Kidney (tissue), 22 donors: ENCODE measurements at places on chromosomes 4 and X. TPM values are rescaled to one million over a fixed set of nuclear protein-coding genes. Genes with fewer than 3 reads are reported as not detected.

HTN3 gene
- not detected for polyA plus RNA-seq

SETD7 gene
- polyA plus RNA-seq = 6.5 TPM

WAS gene
- 2.2 TPM for polyA plus RNA-seq

DOK7 gene
- 1.2 TPM for polyA plus RNA-seq

FRAS1 gene
- 6.5 TPM for polyA plus RNA-seq

COQ2 gene
- 11.6 TPM for polyA plus RNA-seq

ANOS1 gene
- polyA plus RNA-seq = 0.69 TPM

CFAP47 gene
- not detected for polyA plus RNA-seq

TMEM150C gene
- polyA plus RNA-seq = 22.9 TPM

TBC1D9 gene
- 14.4 TPM for polyA plus RNA-seq

FAM114A1 gene
- polyA plus RNA-seq = 10.8 TPM

GRCh38 chr4:24897639-24898038 is 15.2 kb downstream of the CCDC149 start:
- H3K4me1 ChIP-seq = no peaks in the 10 kb centered on the region
- H3K36me3 ChIP-seq = no peaks in the 10 kb centered on the region
- H3K27ac ChIP-seq = no peak overlapping the region
- no peaks in the 10 kb centered on the region for H3K27me3 ChIP-seq
- H3K4me3 ChIP-seq = no peak overlapping the region
- DNase-seq = no peak

DNA sequence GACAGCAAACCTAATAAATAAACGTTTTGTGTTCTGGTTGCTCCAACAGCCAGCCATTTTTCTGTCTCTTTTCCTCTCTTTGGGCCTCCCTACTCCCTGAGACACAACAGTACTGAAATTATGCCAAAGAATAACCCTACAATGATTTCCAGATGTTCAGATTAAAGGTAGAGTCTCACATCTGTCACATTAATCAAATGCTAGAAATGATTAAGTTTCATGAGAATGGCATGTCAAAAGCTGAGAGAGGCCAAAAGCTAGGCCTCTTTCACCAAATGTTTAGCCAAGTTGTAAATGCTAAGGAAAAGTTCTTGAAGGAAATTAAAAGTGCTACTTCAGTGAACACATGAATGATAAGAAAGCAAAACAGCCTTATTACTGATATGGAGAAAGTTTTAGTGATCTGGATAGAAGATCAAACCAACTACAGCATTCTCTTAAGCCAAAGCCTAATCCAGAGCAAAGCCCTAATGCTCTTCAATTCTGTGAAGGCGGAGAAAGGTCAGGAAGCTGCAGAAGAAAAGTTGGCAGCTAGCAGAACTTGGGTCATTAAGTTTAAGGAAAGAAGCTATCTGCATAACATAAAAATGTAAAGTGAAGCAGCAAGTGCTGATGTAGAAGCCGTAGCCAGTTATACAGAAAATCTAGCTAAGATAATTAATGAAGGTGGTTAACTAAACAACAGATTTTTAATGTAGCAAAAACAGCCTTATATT is 182.1 kb upstream of the NUDT6 start:
- H3K27ac ChIP-seq = no peak overlapping the region
- H3K27me3 ChIP-seq = no peaks in the 10 kb centered on the region
- no peaks in the 10 kb centered on the region for H3K36me3 ChIP-seq
- no peak overlapping the region for H3K4me3 ChIP-seq
- no peaks in the 10 kb centered on the region for H3K4me1 ChIP-seq

DNA sequence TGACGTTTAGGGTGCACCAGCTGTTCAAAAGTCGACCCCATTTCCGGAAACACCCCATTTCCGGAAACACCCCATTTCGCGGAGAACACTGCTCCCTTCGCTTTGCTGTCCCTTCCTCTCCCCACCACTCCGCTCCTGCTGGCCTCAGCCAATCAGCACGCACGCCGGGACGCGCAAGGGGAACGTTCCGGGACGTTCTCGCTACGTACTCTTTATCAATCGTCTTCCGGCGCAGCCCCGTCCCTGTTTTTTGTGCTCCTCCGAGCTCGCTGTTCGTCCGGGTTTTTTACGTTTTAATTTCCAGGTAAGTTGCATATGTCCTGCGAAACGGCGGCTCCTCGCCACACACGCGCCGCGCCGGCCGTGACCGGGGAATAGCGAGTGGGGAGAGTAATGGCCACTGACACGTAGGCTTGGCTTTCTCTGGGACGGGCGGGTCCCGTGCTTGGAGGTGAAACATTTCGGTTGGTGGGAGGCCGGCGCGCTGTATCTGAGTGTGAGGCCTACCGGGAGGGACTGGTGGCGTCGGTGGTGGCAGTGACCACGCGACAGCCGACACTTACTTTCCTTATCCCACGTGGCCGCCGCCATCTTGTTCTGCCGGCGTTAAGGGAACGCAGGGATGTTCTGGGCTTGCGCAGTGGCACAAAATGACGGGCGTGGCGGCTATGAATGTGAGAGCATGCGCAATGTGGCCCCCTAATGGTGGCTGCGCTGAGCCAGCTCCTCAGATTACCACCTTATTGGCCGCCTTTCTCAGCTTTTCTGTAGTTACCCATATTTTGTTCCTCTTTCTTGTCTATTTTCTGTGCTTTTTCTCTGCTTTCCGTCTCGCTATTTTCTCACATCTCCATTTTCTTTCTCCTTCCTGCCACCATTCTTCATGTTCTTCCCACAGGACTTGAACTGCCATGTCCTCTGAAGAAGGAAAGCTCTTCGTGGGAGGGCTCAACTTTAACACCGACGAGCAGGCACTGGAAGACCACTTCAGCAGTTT is at the start of gene RBM3:
TSS of gene RBM3 (plus strand) at position 215 of the 997 bp plus-strand sequence. CDS start at position 912, 697 bp downstream.
- peak; percentile 91 for DNase-seq
- peaks cover 15% of the 10 kb centered on the region for H3K36me3 ChIP-seq
- peak within 1 kb of the TSS; percentile 99 for H3K27ac ChIP-seq

- DNase-seq = no peak
- H3K4me3 ChIP-seq = no peak overlapping the region
- H3K4me1 ChIP-seq = no peaks in the 10 kb centered on the region
- H3K27me3 ChIP-seq = no peaks in the 10 kb centered on the region
- no peaks in the 10 kb centered on the region for H3K36me3 ChIP-seq
These were observed 339.0 kb upstream of the PABPC4L start for GRCh38 chr4:134540588-134540987.

DNA sequence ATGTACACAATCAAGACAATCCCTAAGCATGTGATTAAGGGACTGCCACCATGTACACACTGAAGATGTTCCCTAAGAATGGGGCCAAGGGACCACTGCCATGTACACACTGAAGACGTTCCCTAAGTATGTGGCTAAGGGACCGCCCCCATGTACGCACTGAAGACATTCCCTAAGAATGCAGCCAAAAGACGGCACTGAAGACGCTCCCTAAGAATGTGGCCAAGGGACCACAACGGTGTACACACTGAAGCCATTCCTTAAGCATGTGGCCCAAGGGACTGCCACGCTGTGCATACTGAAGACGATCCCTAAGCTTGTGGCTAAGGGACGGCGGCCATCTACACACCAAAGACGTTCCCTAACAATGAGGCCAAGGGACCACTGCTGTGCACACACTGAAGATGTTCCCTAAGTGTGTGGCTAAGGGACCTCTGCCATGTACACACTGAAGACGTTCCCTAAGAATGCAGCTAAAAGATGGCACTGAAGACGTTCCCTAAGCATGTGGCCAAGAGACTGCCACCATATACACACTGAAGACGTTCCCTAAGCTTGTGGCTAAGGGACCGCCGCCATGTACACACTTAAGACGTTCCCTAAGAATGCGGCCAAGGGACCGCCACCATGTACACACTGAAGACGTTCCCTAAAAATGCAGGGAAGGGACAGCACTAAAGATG is 26.4 kb downstream of the DHRSX start:
- H3K36me3 ChIP-seq = no peaks in the 10 kb centered on the region
- H3K4me3 ChIP-seq = no peak overlapping the region
- no peak overlapping the region for H3K27ac ChIP-seq
- no peaks in the 10 kb centered on the region for H3K4me1 ChIP-seq
- DNase-seq = no peak

DNA sequence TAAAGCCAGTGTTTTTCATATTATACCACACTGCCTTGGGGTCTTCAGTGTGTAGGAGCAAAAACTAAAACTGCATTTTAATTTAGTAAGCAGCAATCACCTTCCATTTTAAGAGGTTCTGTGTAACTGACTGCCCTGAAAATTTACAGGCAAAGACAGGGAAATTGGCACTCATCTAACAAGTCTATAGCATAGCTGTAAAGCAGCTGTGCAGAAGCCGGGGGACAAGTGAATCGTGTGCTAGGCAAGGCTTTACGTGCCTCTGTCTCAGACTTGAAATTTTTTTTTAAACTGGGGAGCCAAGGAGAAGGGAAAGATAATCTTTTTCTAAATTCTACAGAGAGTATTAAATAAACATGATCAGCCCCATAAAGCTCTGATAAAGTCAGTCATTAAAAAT is 39.7 kb downstream of the TSPAN5 start:
- no peak overlapping the region for H3K27ac ChIP-seq
- H3K4me1 ChIP-seq = no peaks in the 10 kb centered on the region
- no peak for DNase-seq
- H3K36me3 ChIP-seq = no peaks in the 10 kb centered on the region
- H3K27me3 ChIP-seq = no peaks in the 10 kb centered on the region

- H3K27me3 ChIP-seq = no peaks in the 10 kb centered on the region
- H3K4me1 ChIP-seq = no peaks in the 10 kb centered on the region
- H3K36me3 ChIP-seq = no peaks in the 10 kb centered on the region
- no peak overlapping the region for H3K4me3 ChIP-seq
These were observed 518.0 kb downstream of the TMA16 start for GRCh38 chr4:164012396-164013027.

DNA sequence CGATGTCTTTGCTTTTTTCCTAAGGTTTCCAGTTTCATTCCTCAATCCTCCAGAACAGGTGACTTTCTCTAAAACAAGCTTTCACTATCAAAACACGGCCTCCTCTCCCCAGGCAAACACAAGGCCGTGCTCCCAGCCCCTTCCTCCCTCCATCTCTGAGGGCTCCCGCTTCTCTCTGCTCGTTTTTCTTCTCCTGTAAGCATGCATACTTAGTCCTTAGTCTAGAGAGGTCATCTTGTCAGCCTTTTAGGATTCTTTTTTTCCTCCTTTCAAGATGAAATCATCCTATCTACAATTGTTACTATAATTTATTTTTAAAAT is 18.7 kb downstream of the DCTD start:
- DNase-seq = no peak
- H3K4me1 ChIP-seq = peaks cover 9% of the 10 kb centered on the region
- no peak overlapping the region for H3K4me3 ChIP-seq
- no peaks in the 10 kb centered on the region for H3K36me3 ChIP-seq

- DNase-seq = no peak
- H3K4me3 ChIP-seq = no peak overlapping the region
- peaks cover 18% of the 10 kb centered on the region for H3K4me1 ChIP-seq
- H3K27me3 ChIP-seq = no peaks in the 10 kb centered on the region
These were observed 2.0 kb downstream of the GAK start for GRCh38 chr4:930028-930551.

DNA sequence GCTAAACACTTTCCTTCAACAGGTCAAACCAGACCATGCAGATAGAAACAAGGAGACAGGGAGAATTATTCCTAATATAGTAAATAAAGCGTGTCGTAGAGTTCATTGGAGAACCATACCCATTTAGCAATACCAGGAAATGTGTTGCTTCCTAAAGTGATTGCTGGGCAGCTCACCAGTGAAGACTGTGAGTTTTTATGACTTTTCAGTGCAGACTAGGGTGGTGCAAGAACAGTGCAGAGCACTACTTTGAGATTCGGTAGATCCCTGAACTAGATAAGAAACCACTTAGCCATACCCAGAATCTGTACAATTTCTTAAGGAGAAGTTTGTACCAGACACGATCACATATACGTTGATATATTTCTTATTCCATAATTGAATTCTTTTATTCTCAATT is 87.4 kb downstream of the EMCN start:
- no peaks in the 10 kb centered on the region for H3K4me1 ChIP-seq
- H3K36me3 ChIP-seq = no peaks in the 10 kb centered on the region
- H3K4me3 ChIP-seq = no peak overlapping the region
- no peaks in the 10 kb centered on the region for H3K27me3 ChIP-seq
- DNase-seq = no peak
- H3K27ac ChIP-seq = no peak overlapping the region

DNA sequence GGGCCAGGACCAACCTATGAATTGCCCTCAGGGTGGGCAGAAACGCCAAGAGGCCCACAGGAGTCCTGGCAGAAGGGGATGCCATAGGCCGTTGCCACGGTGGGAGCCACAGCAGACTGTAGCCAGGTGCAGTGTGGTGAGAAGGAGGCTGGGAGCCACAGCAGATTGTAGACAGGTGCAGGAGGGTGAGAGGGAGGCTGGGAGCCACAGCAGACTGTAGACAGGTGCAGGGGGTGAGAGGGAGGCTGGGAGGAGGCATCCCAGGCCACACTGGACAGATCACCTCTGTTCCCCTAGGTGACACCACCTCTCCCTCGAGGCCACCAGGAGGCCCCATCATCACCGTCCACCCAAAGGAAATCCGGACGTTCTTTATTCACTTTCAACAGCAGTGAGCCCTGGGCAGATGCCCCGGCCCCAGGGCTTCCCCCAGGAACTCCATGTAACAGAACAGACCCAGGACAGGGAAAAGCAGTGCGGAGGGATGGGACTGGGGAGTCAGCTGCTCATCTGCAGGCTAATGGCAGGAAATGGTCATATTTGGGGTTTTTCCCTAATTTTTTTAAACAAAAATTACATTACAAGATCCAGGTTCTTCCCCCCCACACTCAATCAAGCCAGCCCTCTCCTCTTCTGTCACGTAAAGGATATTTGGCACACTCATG is 19.5 kb upstream of the MRFAP1 start:
- no peak for DNase-seq
- H3K36me3 ChIP-seq = no peaks in the 10 kb centered on the region
- H3K4me3 ChIP-seq = no peak overlapping the region
- H3K4me1 ChIP-seq = no peaks in the 10 kb centered on the region
- no peaks in the 10 kb centered on the region for H3K27me3 ChIP-seq
